Occipital lobe (tissue), 3 donors: ENCODE measurements at places on chromosomes 6 and 20. TPM values are rescaled to one million over a fixed set of nuclear protein-coding genes. Genes with fewer than 3 reads are reported as not detected.

Gene C6orf141
- 1.2 TPM for total RNA-seq

GRCh38 chr6:105522626-105523322, 119.9 kb upstream of the PREP start:
- DNase-seq, result no peak

Gene CAGE1
- total RNA-seq, result under 0.01 TPM

DNA sequence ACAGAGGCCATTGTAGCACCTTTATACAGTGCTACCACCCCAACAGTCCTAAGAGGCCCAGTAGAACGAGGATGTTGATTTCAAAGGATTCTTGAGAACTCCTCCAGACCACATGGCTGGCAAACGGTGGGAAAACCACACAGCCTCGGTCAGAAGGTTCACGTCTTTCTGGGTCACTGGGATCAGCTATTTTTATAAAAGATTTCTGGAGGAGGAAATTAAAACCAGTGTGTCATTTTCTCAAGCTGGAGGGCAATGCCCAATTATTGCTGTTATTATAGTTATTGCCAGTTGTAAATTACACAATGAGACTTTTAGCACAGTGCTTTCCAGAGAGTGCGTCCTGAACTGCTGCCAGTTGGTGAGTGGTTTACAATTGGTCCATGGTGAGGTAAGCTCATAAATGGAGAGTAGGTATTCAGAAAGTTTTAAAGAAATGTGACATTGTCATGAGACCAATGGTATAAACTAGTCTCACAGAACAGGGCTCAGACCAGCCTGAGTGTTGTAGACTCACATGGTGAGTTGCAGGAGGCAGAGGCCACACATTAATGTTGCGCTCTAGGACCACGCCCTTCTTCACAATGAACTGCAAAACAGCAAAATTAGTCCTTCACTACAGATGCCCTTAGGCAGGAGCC, 8.4 kb upstream of the PPP1R14C start:
- no peak for DNase-seq

DNA sequence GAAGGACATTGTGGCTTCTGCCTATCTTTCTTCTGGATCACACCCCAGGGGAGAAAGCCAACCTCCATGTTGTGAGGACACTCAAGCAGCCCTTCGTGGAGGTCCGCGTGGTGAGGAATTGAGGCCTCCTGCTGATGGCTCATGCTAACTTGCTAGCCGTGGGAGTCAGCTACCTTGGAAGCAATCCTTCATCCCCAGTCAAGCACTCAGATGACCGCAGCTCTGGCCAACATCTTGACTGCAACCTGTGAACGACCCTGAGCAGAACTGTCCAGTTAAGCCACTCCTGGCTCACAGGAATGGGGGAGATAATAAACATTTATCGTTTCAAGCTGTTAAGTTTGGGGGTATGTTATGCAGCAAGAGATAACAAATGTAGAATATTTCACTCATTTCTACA, 10.9 kb upstream of the CNKSR3 start:
- no peak for DNase-seq

DNA sequence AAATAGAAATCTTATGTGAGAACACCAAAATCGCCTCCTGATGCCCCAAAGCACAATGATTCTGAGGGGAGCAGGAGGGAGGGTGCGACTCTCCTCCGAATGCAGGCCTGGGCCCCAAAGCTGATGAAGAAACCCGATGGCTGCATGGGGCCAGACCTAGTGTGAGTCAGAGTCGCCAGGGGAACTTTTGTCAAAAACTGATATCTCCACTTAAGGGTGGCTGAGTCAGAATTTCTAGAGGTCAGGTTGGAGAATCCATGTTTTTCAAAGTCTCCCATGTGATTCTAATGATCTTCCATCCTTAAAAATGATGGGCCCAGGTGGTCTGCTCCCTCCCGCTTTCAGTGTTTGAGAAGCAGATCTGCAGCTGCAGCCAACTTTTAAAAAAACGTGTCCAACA, 172.8 kb downstream of the BACH2 start:
- no peak for DNase-seq

DNA sequence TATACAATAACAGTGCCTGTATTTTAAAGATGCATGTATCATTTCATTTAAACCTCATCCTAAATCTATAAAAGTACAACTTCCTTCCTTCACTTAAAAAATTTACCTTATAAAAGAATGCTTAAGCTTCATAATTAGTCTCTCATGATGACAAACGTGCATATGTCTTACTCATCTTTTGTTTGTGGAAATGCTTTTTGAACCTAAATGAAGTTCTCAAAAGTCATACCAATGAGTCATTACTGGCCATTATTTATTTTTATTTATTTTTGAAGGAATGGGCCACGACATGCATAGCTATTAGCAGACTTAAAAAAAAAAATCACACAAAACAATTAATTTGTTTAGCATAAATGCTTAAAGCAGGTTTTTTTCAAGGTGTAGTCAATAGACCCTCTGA, 3.7 kb downstream of the TFB1M start:
- DNase-seq, result no peak

GRCh38 chr20:52251827-52252226, 60.2 kb upstream of the ZFP64 start:
- DNase-seq, result no peak

Gene CALHM6
- total RNA-seq, result 2.7 TPM

Gene SAMHD1
- 26.7 TPM for total RNA-seq

- peak; percentile 41 for DNase-seq
Observed at GRCh38 chr6:117908246-117909068, 1.4 kb downstream of the SLC35F1 start.
